A172 (cell line): ENCODE measurements at places on chromosomes 7 and 10. TPM values are rescaled to one million over a fixed set of nuclear protein-coding genes. Genes with fewer than 3 reads are reported as not detected.
A peak's percentile ranks its signal among the peaks of the same experiment; 100 is the strongest.

DNA sequence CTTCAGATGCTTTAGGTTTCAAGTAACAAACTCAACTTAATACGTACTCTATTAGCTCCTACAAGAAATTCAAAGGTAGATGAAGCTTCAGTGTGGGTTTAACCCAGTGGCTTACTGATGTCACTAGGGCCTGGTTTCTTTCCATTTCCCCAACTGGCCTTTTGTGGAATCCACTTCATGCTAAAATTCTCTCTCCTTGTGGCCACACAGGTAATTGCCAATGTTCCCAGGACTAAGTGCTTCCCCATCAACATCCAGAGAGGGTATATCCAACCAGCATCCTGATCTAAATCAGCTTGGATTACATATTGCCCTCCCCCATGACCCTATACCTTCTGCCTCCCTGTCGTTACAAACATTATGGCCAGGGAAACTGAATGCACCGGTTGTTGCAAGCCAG is 10.7 kb downstream of the FBXL13 start:
- DNase-seq: no peak

DNA sequence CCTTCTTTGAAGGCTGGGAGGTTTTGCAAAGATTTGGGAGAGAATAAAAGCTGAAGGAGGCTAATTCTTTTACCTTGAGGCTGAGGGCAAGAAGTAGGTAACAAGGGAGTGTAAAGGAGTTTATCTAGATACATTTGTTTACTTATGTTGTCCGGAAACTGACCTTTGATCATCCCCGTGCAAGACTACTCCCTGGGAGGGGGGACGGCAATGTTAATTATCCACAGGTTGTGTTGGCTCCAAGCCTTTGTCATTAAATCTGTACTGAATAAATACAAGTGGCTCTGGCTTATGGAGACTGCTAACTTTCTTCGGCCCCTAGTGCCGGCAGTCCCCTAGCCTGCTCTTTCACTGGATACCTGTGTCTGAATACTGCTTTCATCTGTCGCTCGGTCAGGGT is 1250.6 kb upstream of the LRRTM3 start:
- DNase-seq: no peak

DNA sequence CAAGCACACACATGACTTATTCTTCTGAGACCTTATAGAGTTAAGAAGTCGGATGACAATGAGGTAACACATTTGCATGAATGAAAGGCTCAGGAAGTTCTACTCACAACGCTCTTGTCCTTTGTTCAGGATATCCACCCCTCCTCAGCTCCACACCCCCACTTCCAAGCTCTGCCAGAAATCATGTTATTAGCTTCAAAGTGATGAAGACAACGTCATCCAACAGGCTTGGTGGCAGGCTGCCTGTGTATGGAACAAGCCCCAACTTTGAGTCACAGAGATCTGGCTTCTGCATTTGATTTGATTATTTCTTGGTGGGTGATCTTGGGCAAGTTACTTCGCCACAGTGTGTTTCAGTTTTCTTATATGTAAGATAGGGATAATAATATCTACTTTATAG is 12.4 kb upstream of the BMPER start:
- DNase-seq: no peak

Gene ITIH5
- 0.09 and 0.14 TPM in 2 replicates for total RNA-seq

DNA sequence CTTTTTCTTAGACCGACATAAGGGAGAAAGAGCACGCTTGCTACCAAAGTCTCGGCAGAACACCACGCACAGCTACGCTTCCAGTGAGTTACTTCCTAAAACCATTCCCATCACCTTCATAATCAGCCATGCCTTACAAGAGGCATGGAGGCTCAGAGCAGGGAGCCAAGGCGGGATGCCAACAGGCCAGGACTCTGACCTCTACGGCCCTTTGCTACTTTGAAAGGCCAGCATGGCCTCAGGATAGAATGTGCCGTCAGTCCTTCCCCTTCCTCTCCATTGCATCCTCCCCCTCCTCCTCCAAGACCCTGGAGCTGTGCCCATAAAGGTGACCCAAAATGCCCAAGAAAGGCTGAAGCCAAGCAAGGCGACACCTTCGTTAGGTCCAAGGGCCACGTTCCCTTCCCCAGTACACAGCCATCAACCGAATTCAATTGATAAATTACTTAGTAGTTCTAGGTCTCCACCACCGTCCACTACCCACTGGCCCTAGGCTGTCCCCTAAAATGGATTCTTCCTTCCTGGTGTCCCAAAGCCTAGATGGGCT is 5.7 kb downstream of the PRKAG2 start:
- no peak for DNase-seq

- no peak for DNase-seq
Observed at GRCh38 chr7:10798044-10798443, 175.6 kb upstream of the PHF14 start.

Gene CALHM3
- 4.7 and 4.8 TPM in 2 replicates for total RNA-seq

DNA sequence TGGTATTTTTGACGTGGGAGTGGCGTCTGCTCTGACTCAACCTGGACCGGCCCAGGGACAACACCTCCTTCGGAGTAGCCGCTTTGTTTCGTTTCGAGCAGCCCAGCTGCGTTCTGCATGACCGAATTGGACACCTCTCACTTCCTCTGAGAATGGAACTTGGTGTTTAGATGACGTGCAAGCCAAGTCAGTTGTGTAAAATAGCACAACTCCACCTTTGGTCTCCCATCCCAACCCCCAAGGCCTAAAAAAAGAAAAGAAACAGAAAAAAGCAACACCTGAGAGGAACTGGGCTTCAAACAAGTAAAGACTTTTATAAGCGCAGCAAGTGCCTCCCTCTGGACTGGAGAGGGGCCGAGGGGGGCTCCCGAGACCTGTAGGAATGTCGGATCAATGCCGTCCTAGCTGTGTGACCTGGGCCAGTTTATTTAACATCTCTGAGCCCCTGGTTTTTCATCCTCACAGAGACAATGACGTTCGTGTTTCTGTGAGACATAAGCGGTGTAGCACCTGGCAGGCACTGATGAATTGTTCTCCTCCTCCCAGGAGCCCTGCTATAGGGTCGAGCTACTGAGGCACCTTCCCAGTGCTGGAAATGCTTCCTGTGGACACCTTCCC is 52.0 kb upstream of the SMNDC1 start:
- DNase-seq: peak; percentile 75

DNA sequence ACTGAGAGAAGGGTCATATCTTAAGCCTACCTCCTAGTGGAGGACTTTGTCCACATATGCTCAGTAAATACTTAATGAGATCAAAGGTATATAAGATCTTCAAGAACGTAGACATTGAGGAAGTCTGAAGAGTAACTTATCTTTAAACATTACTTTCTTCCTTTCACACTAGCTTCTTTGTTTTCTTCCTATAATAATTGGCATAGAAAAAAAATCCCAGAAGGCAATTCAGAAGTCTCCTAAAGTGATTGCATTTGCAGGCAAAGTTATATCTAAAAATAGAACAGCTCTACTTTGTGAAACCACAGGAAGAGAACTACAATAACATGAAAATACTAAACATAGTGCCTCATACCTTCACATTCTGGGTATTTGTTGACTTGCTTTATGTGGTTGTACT is 150.4 kb downstream of the PPP1R3A start:
- DNase-seq: no peak

DNA sequence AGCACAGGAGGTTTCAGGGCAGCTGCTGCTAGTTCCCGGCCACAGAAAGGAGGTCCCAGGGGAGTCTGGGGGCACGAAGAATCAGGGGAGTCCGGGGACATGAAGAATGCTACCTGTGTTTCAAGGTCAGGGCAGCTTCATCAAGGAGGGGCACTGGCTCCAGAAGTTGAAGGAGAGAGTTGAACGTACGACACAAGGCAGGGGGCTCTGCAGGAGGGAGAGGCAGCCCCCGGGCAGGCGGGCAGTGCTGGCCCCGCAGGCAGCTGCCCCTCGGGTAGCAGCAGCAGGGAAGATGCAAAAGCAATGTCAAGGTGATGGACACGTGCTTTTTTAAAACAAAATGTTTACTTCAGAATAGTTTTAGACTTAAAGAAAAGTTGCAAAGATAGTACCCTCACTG is 134.7 kb upstream of the RNF32 start:
- no peak for DNase-seq

Gene PNLIPRP1
- not detected in 2 replicates for total RNA-seq

DNA sequence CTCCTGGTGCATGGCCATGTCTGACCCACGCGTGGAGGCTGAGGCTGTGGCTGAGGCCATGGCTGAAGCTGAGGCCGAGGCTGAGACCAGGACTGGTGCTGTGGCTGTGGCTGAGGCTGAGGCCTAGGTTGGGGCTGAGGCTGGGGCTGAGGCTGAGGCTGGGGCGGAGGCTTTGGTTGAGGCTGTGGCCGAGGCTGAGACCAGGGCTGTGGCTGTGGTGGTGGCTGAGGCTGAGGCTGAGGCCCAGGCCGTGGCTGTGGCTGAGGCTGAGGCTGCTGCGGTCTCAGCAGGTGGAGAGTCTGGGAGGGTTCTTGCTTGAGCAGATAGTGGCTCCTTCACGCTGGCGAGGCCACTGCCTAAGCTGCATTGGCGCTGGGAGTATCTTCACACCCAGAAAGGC is 76.4 kb downstream of the WDR37 start:
- no peak for DNase-seq

Gene NKX1-2
- total RNA-seq: 0.22 TPM in 1 of 2 replicates, not detected in the other

GRCh38 chr10:100025576-100025975 is 15.8 kb upstream of the DNMBP start:
- DNase-seq: no peak

GRCh38 chr7:100879685-100880261 is 4.9 kb downstream of the SRRT start:
- no peak for DNase-seq
